Heart right ventricle (tissue), 16 donors: ENCODE measurements at places on chromosomes 16 and 17.

DNA sequence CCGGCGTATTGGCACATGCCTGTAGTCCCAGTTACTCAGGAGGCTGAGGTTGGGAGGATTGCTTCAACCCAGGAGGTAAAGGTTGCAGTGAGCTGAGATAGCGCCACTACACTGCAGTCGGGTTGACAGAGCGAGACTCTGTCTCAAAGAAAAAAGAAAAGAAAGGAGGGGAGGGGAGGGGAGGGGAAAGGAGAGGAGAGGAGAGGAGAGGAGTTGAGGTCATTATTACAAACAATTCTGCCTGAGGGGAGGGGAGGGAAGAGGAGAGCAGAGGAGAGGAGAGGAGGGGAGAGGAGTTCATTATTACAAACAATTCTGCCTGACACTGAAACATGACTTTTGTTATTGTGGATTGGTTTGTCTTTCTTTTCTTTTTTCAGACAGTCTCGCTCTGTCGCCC lies 19.8 kb upstream of the ABCA5 start:
- H3K4me1 ChIP-seq = no peaks in the 10 kb centered on the region
- H3K36me3 ChIP-seq = no peaks in the 10 kb centered on the region
- H3K27me3 ChIP-seq = no peaks in the 10 kb centered on the region

GRCh38 chr16:57386381-57386951 lies 14.2 kb downstream of the CX3CL1 start:
- DNase-seq = peak; percentile 68
- peaks cover 73% of the 10 kb centered on the region for H3K4me1 ChIP-seq
- no peak overlapping the region for H3K27ac ChIP-seq
- H3K4me3 ChIP-seq = no peak overlapping the region
- no peaks in the 10 kb centered on the region for H3K27me3 ChIP-seq

DNA sequence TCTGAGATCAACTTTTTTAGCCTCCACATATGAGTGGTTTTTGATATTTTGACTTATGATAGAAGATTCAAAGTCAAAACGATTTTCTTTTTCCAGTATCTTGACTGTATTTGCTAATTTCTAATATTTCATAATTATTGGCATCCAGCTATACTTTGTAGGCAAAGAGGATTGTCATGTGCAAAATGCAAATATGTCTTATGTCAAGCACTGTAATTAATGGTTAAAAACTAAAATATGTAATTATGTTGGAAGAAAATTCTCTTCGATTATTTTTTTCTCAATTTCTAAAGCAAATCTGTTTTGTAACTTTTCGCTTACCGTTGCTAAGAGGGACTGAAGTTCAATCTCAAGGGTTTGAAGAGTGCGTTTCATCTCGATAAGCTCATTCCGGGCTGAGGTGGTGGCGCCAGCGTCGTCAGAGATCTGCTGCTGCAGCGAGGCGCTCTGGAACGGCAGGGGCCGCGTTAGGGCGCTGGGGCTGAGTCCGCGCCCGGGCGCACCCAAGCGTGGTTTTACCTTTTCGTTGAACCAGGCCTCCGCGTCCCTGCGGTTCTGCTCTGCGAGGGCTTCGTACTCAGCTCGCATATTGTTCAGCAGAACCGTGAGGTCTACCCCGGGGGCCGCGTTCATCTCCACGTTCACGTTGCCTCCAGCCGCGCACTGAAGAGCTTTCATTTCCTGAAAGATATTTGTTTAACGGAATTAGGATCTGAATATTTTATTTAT lies 3.0 kb downstream of the KRT27 start:
- no peaks in the 10 kb centered on the region for H3K36me3 ChIP-seq
- no peak overlapping the region for H3K27ac ChIP-seq
- H3K4me1 ChIP-seq = no peaks in the 10 kb centered on the region
- no peak for DNase-seq
- peaks cover 44% of the 10 kb centered on the region for H3K27me3 ChIP-seq

DNA sequence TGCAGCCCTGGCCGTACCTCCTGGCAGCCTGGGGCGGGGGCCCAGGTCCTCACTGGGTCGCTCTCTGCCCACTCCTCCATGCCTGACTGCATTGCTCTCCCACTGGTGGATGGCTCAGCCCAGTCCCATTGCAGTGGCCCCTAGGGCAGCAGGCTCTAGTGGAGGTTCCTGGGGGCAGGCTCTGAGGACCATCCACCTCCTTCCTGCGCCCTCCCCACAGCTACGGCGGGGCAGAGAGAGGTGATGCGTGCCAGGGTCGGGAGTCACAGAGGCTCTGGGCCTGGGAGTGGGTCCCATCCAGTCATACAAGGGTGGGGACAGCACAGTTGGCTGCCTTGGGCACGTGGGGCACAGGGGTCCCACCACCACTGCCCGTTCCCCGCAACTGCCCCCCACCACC lies 44.0 kb upstream of the CLEC19A start:
- DNase-seq = no peak
- H3K4me3 ChIP-seq = no peak overlapping the region
- H3K4me1 ChIP-seq = no peaks in the 10 kb centered on the region
- no peak overlapping the region for H3K27ac ChIP-seq
- H3K36me3 ChIP-seq = no peaks in the 10 kb centered on the region

GRCh38 chr17:16941072-16942036 lies 30.6 kb downstream of the TNFRSF13B start:
- no peak overlapping the region for H3K27ac ChIP-seq
- no peaks in the 10 kb centered on the region for H3K36me3 ChIP-seq
- peaks cover 17% of the 10 kb centered on the region for H3K27me3 ChIP-seq
- no peak overlapping the region for H3K4me3 ChIP-seq
- H3K4me1 ChIP-seq = no peaks in the 10 kb centered on the region
- DNase-seq = no peak
